Activated CD4-positive, alpha-beta T cell treated with anti-CD3 and anti-CD28 coated beads, Interleukin-10, Interleukin-2, amounts not matched to agents 100 ng/mL and 50 ng/mL, durations not matched to agents 16 hours and 8 hours (primary cell): ENCODE measurements at places on chromosomes 2 and 18.
A peak's percentile ranks its signal among the peaks of the same experiment; 100 is the strongest.

DNA sequence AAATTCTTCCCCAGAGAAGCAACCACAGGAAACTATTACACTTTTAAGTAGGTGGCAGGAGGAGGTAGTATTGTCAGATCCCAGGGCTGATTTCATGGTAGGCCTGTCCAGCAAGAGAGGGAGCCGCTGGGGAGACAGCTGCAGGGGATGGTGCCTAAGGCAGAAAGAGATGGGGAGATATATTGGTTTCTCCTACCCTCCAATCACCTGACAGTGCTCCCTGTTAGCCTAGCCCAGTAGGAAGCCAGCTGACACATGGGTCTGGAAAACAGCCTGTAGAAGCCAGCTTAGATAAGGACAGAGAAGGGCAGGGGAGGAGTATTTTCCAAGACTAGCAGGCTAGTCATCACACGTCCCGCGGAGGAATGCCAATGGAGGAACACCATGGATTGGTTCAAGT is 8.2 kb upstream of the SPOPL start:
- no peak for DNase-seq

GRCh38 chr18:48550101-48550729 is 11.4 kb downstream of the CTIF start:
- DNase-seq = no peak

DNA sequence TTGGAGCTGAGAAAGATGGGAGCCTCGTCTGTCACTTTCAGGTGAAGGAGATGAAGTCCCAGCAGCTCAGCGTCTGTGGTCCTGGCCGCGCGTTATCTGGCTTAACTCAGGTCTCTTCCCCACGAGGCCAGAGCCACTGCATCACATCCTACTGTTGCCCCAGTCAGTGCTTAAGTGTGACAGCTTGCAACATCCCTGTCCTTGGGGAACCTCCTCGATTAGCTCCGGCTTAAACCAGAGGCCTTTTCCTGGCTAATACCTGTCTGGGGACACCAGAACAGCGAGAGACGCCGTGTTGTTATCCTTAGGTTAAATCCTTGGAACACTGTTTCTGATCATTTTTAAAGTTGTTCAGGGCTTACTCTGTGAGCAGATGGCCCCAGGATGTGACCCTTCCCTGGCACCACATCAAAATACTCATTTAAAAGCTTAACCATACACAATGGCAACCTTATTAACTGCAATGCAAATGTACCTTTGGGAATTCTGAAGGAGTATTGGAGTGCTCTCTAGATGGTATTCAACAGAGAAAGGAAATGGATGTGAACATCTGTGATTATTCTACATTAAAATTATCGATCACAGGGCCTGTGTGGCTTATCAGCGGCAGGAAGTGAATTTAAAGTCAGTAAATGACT is 61.2 kb upstream of the SPP2 start:
- no peak for DNase-seq

DNA sequence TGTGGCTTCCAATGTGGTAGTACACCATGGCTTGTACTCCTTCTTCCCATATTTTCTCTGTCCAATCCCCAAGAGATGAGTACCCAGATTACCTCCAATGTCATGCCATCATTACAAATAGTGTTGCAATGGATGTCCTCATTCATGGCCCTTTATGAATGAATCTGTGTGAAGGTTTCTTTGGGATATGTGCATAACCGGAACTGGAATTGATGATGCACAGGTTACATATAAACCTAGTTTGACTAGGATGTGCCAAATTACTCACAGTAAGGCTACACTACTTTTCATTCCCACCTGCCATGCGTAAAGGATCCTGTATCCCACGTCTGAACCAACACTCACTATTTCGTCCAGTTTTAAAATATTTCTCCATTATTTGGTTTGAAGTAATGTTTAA is 173.9 kb upstream of the CXCR4 start:
- no peak for DNase-seq

DNA sequence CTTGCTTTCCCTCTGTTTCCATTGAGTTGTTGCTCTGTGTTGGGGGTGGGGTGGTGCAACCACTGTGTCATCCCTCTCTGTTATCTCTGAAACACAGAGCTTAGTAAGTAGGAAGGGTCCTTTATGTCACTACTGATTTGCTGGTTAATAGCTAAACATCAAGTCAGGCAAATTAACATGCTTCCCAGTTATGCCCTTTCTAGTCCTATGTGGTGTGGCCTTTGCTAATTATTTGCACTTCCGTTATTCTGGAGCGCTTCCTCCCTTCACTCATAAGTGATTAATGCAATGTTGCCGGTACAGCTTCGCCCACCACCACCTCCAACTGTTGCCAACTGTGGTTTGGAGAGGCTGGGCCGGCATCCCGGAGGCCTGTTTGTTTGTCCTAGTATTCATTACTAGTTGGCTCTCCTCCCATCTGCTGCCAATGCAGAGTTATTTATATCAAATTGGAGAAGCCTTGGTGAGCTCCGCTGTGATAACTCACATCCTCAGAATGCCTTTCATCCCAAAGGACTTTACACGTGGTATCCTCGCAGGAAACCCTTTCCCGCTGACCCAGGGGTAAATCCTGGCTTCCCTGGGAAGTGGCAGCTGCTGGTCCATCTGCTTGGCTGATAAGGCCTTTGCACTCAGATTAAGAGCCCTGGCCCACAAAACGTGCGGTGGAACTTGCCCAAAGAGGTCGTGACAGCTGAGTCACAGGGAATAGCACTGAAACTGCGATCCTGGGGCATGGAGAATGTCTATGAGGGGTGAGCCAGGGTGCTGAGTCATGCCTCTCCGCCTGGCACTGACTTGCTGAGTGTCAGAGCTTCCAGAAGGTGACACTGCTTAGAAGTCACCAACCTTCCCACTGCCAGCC is 72.0 kb upstream of the ZCCHC2 start:
- DNase-seq = peak; percentile 3

- DNase-seq = no peak
Observed at GRCh38 chr18:62509779-62510178, 13.0 kb upstream of the ZCCHC2 start.

GRCh38 chr2:202815548-202816360 is 55.8 kb downstream of the ICA1L start:
- DNase-seq = no peak

DNA sequence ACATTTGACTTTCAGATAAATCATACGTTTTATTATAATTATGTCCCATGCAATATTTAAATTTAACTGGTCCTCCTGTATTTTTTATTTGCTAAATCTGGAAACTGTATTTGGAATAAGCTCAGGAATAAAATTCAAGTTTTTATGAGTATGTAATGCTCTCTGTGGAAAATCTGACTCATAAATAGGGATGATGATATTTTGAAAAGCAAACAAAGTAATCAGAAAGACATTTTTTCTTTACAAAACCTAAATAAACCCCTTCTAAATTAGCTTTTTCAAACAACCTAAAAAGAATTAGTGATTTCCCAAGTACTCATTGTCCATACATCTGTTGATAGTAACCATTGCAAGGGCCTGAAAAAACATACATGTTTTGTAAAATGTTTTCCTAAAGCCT is 41.1 kb downstream of the ASB1 start:
- no peak for DNase-seq

DNA sequence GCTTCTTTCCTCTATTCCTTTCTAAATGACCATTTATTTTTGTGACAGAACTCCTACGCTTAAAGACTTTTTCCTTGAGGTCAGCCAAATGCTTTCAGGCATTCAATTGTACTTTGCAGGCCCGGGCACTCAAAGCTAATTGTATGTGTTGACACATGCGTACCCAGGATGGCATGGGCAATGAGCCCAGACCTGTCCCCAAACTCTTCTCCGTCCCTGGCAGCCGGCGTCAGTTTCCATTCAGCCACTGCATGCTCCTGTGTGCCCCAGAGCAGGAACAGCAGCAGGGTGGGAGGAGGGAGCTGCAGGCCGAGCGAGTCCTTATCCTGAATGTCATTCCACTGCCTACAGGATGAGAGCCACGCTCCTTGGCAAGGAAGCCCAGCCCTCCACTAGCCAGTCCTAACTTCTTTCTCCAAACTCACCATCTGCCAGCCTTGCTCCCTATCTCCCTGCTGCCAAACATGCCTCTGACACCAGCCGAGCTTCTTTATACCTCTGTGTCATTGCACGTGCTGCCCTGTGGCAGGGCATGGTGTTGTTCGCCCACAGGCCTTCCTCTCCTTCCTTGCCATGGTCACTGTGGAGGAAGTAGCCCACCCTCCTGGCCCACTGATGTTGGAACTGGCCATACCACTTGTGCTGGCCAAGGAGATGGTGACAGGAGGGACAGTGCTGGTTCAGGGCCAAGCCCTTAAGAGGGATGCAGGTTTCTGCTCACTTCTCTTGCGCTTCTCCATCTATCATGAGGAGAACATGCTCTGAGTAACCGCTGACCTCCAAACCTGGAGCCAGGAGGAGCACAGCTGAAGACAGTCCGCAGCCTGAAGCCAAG is 116.9 kb upstream of the FHL2 start:
- DNase-seq = no peak

GRCh38 chr2:100692906-100693305 is 127.0 kb upstream of the NPAS2 start:
- no peak for DNase-seq

DNA sequence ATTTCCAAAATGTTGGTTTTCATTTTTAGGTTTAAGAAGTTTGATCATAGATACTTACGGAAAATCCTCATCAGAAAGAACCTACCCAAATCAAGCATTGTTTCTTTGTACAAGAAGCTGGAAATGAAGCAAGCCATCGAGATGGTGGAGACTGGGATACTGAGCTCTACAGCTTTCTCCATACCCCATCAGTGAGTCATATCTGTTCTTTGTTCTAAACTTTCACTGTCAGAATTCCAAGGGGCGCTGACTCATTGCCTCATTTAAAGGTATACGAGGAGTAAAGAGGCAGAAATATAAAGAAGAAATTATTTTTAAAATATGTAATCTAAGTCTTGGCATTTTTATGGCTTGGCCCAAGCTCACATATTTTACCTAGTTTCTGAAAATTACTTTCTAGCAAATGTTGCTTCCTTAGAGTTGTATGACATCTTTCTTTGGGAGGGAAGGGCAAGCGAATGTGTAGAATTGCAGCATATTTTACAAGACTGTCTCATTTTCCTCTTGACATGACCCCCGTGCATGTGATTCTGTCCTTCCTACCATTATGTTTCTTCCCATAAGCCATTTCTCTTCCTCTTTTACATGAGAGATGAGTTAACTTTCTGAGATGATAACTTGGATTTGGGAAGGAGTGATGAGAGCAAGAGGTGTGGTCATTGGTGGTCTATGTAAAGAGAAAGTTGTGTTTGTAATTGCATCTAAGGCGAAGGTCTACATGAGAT is 41.2 kb downstream of the SLC9A4 start:
- DNase-seq = no peak

GRCh38 chr2:161265874-161266273 is 42.4 kb upstream of the PSMD14 start:
- DNase-seq = no peak

GRCh38 chr2:232850039-232850438 is 20.0 kb upstream of the SNORC start:
- DNase-seq = no peak

DNA sequence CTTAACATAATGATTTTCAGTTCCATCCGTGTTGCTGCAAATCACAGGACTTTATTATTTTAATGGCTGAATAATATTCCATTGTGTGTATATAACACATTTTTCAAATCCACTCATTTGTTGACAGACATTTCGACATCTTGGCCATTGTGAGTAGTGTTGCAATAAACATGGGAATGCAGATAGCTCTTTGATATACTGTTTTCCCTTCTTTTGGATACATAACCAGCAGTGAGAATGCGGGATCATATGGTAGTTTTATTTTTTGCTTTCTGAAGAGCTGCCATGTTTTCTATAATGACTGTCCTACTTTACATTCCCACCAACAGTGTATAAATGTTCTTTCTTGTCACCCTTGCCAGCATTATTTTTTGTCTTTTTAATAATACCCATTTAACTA is 420.3 kb upstream of the CHAC2 start:
- no peak for DNase-seq

DNA sequence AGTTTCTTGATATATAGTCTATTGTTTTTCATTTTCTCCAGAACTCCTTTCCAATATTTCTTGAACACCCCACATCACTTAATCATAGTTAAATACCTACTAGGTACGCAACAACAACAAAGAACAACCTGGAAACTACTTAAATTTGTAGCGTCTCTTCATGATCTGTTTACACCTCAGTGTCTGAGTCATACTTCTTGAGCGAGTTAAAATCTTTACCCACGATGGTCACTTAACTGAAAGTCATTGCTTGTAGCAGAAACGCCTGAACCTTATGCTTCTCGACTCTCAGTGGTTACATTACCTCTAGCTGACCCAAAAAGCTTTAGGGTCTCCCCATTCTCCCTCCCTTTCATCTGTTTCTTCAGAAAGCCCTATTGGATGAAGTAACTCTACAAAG is 131.3 kb downstream of the EN1 start:
- no peak for DNase-seq

DNA sequence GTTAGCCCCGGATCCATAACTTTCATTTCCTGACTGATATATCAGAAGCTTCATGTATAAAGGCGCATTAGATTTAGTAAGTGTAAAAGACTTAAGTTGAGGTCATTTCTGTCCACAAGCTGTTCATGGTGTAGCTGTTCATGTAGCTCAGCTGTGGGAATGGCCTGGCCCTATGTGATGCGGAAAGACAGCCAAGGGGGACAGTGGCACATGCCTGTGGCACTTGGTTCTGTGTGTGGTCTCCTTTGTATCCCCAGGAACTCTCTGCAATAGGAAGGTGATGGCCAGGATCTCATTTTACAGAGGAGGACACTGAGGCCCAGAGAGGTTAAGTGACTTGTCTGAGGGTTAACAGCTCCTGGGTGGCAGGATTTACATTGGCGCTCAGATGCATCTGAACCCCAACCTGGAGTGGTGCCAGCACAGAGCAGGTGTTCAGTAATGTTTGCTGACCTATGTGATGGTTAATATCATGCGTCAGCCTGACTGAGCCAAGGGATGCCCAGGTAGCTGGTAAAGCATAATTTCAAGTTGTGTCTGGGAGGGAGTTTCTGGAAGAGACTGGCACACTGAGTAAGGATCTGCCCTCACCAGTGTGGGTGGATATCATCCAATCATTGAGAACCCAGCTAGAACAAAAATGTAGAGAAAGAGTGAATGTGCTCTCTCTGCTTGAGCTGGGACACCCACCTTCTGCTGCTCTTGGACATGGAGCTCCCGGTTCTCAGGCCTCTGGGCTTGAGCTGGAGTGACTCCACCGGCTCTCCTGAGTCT is 25.4 kb downstream of the HPCAL1 start:
- DNase-seq = no peak

- peak; percentile 68 for DNase-seq
Observed at GRCh38 chr2:39119732-39120520, 925 bp downstream of the SOS1 start.

- peak; percentile 26 for DNase-seq
Observed at GRCh38 chr2:102256276-102256675, 55.1 kb upstream of the IL1RL1 start.
